DMS79 (cell line): ENCODE measurements at places on chromosomes 7 and 10.
A peak's percentile ranks its signal among the peaks of the same experiment; 100 is the strongest.

- peak; percentile 5 for DNase-seq
Observed at GRCh38 chr7:95907337-95907736, 135.0 kb downstream of the DYNC1I1 start.

DNA sequence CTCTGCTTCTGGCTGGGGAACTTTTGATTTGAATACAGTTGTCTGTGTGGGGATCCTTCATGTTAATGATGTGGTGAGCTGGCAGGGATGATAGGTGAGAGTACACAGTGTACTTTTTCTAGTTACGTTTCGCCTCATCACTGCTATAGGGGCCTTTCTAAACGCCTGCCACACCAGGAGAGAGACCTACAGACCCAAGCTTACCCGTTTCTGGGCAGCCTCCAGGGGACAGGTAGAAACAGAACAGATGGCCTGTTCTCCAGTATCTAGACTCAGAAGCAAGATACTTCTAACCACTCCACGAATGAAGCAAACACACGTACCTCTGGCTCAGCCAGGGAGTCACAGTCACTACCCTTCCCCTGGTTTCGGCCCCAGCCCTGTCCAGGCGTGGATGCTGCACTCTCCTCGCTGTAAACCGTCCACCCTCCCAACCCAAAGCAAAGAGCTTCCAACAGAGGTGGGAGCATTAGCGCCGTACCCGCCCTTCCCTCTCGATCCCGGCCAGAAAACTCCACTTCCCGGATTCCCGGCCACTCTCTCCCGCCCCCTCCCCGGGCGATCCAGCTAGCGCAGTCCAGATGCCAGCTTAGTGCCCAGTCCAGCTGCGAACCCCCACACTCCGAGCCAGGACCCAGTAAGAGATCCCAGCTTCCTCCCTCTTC is 1.2 kb downstream of the CCDC6 start:
- no peak for DNase-seq

DNA sequence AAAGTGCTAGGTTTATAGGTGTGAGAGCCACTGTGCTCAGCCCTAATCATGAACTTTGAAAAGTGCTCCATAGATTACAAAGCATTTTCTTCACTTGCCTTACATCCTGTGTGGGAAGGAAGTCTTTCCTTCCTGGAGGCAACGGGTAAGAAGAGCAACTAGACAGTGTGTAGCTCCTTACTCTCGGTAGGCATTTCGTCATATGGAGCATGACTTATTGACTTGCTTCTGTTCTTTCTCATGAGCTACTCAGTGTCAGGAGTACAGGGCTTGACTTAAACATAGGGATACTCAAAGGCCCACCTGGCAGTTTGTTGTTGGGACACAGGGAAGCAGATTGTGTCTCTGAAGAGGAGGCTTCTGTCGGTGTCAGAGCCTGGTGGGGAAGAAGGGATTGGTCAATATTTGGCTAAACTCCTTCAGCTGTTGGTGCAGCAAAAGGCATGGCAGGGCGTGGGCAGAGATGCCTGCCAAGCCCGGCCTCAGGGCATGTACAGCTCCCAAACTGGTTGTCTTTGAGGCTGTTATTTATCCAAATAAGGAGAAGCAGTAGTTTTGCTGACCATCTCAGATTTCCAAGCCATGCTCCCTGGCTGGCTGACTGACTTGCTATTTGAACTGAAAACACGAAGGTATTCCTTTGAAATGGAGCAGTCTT is 248.9 kb downstream of the KIAA1217 start:
- no peak for DNase-seq

- no peak for DNase-seq
Observed at GRCh38 chr10:29680091-29680490, 45.3 kb upstream of the SVIL start.

DNA sequence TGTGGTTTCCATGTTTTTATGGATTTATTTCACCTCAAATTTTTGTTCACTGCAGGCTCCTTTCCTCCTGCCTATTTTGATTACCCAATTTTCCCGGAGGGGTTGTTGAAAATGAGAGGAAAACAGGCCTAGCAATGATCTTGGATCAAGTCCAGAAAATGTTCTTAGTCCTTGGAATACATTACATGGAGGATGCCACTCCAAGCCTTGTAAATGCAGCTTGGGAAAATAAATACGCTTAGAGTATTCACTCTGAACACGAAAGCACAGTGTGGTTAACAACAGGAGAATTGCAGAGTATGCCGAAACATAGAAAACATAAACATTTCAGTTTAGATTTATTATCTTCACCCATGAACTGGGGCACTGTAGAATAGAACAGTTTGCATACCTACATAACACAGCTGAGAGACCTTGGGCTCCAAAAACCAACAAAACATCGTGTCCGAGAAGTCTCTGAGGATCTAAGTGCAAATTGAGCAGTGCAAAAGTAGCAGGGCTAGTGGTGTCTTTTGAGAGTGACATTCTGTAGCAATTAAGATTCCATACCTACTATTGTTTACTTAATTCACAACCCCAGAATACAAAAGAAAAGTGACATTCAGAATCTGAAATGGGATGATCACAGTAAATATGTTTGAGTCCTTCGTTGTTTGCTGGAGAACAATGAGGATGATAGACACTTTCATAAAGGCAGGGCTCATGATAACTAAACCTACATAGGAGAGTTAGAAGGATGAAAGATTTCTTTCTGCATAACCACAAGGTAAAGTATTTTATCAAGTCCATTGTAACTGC is 7.6 kb upstream of the CD36 start:
- DNase-seq = peak; percentile 73

GRCh38 chr7:66682350-66683093 is 53.8 kb downstream of the KCTD7 start:
- no peak for DNase-seq

GRCh38 chr10:4101918-4102654 is 317.1 kb upstream of the KLF6 start:
- DNase-seq = no peak

- DNase-seq = peak; percentile 12
Observed at GRCh38 chr7:98178321-98178720, 32.9 kb upstream of the BHLHA15 start.

DNA sequence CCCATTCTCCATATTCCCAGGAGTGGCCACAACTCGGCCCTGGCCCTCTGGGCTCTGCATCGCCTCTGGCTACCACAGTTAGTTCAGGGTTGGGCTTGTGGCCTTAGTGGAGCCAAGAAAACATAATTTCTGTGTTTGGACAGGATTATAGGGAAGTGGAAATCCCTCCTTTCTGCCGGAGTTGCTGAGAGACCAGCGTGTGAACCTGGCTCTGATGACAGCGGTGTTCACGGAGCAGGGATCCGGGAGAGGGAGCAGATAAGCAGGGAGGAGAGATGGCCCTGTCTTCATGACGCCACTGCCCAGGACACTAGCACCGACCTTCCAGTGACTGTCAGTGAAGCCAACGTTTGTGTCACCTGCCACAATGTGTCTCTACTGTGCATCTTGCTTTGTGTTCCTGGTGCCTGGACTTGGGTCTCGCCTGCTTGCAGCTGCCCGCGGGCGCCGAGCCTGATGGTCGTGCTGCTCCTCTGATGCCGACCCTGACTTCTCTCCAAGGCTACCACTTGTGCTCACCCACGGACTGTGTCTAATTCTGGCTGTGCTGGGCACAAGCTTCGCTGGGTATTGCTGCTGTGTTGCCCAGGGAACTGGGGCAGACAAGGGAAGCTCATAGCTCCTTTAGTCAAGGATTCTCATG is 67.0 kb upstream of the VIPR2 start:
- DNase-seq = no peak

DNA sequence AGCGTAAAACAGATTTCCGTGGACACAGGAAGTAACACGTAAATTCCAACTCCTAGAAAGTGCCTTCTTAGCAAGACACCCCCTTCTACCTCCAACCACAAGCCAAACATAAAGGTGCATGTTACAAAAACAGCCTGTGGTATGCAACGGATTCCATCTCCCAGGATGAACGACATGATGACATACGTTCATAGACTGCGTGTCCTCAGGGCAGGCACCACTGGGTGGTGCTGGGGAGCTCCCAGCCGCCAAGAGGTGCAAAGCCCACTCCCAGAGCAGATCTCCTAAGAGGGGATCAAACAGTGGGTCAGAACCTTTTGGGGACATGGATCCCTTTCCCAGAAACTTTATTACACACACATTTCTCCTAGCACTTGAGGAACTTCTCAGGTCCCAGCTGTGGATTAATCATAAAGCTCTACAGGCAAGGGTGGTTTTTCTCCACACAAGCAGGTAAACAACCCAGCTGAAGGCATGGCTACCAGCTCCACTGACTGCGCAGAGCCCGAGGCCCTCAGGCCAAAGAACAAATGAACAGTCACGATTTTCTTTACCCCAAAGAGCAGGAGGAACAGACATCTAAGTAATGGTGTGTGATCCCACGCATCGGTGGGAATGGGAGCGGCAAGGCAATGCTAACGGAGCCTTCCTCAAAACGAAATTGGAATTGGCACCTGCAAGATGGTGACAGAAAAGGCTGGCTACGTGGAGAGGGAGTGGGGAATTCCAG is 13.8 kb downstream of the PSAP start:
- DNase-seq = no peak

GRCh38 chr10:12594448-12594944 is 245.1 kb downstream of the CAMK1D start:
- DNase-seq = no peak

GRCh38 chr7:31488562-31489203 is 25.2 kb upstream of the ITPRID1 start:
- DNase-seq = no peak

DNA sequence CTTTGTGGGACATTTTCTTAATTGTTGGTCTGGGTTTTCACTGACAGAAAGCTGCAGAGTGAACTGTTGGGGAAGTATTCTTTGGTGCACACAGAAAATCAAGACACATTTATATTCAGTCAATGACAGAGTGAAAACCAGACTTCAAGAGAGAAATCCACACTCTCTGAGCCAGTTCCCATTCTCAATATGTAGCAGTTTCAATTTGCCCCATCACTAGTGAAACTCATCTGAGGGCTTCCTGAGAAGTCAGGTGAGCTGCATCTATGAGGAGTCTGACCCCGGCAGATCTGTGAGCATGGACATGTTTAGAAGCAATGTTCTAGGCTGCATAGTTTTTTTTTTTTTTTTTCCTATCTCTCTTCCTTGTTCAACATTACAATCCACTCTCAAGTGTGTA is 163.7 kb upstream of the AHR start:
- no peak for DNase-seq

DNA sequence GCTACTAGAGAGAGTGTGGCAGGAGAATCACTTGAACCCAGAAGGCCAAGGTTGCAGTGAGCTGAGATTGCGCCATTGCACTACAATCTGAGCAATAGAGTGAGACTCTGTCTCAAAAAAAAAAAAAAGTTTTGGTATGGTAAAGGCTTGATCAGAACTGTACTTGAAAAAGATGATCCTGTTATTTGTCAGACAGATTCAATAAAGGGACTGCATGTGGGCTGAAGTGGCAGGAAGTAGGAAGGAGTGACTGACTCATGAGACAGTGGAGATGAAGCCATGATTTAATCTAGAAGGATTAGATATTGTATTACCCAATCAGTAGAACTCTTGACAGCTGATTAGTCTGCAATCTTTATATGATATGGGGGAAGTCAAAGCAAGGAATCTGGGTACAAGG is 2.7 kb upstream of the TMEM254 start:
- no peak for DNase-seq

- DNase-seq = no peak
Observed at GRCh38 chr10:74165530-74165901, 14.5 kb downstream of the ADK start.

- DNase-seq = no peak
Observed at GRCh38 chr7:82450759-82451158, 7.2 kb upstream of the CACNA2D1 start.

- no peak for DNase-seq
Observed at GRCh38 chr10:102425444-102425843, 4.8 kb downstream of the FBXL15 start.

DNA sequence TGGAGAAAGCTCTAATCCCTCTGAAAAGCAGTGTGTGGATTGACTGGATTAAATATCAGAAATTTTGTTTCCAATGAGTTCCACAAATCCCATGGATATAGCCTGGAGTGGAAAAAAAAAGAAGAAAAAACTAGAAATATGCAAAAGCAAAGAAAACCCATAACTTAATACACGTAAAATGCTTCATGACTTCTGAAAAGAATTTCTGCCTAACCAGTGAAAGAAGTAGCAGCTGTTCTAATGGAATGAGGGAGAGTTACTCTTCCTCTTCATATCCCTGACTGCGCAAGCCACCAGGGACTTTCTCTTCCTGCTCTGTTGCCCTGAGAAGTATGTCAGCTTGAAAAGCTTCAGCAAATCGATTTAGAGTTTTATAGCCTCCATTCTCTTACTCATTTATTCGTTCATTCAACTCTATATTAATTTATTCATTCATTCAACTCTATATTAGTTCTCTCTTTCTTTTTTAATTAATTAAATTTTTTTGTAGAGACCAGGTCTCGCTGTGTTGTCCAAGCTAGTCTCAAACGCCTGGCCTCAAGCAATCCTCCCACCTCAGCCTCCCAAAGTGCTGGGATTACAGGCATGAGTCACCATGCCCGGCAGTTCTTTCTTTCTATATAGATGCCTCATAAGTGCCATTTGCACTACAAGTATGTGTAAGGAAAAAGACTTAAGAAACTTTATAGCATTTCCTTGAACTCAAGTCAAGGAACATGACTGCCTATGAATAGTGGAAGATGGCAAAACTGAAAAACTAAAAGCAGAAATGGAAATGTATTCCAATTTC is 447.3 kb upstream of the NRP1 start:
- DNase-seq = no peak

- no peak for DNase-seq
Observed at GRCh38 chr10:123236126-123236525, 81.9 kb downstream of the BUB3 start.
